ENCODE measurements at places on chromosomes 7 and 10.

GRCh38 chr10:102242118-102242485 is 790 bp upstream of the PITX3 start:
- no peak for DNase-seq

DNA sequence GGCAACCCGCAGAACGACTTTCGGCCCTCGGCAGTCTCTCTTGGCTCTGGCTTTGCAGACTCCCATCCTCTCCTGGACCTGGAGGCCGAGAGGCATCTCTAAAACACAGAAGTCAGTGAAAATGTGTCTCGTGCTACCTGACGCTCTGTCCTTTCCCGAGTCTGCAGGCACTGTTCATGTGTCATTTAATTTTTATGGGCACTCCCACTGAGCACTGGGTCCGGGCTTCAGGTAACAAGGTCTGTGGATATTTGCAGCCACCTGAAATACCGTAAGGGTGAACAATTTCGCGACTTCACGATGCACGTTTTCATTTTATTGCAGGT is 96.8 kb downstream of the GLRX3 start:
- DNase-seq, result no peak

- DNase-seq, result no peak
These were observed 28.5 kb downstream of the EPC1 start for GRCh38 chr10:32318476-32318896.

GRCh38 chr7:134121632-134122139 is 5.5 kb upstream of the LRGUK start:
- DNase-seq, result no peak

GRCh38 chr7:517774-518629 is 1.6 kb downstream of the PDGFA start:
- DNase-seq, result peak; percentile 22

DNA sequence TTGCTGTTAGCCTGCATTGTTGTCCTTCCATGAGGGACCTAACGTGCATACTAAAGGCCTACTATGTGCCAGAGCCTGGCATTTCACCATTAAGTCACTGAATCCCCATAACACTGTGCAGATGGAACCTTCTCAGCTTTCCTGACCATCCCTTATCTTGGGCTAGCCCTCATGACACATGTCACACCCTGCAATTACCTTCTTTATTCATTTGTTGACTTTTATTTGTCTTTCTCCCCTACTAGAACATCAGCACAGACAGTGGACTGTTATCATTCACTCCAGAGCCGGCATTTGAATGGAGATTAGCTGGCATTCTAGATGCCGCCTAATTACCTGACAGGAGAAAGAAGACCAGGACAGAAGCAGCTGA is 471.1 kb upstream of the GALNT17 start:
- DNase-seq, result no peak

DNA sequence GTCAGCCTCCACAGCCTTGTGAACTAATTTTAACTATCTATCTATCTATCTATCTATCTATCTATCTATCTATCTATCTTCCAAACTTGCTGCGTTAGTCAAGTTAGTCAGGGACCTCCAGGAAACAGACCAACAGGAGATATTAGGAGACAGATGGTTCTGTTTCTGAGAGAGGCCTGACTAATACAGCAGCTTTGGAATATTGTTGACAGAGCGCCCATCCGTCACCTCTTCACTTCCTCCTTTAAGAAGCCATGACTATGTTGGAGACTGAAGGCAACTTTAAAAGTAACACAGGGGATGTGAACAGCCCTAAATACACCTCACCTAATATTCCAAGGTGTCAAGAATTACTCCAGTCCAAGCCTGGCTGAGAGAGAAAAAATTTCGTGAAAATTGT is 280.9 kb upstream of the IGFBP3 start:
- DNase-seq, result no peak

- DNase-seq, result no peak
These were observed 411.0 kb upstream of the DPP6 start for GRCh38 chr7:153641199-153641598.

DNA sequence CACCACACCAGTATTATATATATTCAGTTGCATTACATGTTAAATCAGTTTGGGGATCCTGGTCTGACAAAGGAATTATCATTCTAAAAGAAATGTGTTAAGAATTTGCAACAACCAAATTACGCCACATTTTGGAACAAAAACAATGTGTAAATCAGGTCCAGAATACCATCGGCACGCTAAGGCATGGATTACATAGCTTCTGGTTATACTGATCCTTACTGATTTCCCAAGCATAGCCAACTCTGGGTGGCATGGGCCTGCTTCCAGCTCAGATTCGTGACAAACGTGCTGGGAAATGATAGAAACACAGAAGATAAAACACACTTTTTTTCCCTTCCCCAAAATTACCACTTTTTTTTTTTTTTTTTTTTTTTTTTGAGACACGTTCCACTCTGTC is 660.0 kb downstream of the SORCS1 start:
- DNase-seq, result no peak

GRCh38 chr7:22140578-22140977 is 194.9 kb upstream of the CDCA7L start:
- DNase-seq, result no peak

- no peak for DNase-seq
These were observed 203.0 kb upstream of the HDAC9 start for GRCh38 chr7:18292584-18292983.

- DNase-seq, result no peak
These were observed 318.6 kb downstream of the PTPRN2 start for GRCh38 chr7:158268816-158269535.

DNA sequence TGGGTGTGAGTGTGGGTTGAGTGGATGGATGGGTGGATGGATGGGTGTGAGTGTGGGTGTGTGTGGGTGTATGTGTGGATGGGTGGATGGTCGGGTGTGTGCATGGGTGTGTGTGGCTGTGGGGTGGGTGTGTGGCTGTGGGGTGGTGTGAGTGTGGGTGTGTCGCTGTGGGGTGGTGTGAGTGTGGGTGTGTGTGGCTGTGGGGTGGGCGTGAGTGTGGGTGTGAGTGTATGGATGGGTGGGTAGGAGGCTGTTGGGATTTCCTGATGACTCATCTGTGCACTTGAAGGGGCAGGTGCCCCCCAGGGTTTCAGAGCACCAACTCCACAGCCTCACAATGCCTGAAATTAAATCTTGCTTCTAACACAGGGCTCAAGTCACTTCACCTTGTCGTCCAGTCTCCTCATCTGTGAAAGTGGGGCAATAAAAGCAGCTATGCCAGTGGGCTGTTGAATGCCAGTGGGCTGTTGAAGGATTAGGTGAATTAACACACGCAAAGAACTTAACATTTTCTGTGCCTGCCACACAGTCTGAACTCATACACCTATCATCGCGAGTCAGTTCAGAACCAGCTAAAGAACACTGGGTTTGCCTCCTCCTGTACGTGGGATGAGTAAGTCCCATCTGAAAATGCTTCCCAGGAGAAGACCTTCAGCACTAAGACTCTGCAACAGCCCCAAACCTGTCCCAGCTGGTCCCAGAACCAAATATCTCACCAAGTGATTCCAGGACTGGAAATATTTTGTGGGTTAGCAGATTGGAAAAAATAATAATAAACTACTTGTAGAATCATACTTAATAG is 32.0 kb downstream of the SFMBT2 start:
- no peak for DNase-seq

- no peak for DNase-seq
These were observed 7.8 kb upstream of the HERC4 start for GRCh38 chr10:68082872-68083271.

GRCh38 chr10:128934492-128934891 is 532.5 kb upstream of the MGMT start:
- DNase-seq, result no peak

DNA sequence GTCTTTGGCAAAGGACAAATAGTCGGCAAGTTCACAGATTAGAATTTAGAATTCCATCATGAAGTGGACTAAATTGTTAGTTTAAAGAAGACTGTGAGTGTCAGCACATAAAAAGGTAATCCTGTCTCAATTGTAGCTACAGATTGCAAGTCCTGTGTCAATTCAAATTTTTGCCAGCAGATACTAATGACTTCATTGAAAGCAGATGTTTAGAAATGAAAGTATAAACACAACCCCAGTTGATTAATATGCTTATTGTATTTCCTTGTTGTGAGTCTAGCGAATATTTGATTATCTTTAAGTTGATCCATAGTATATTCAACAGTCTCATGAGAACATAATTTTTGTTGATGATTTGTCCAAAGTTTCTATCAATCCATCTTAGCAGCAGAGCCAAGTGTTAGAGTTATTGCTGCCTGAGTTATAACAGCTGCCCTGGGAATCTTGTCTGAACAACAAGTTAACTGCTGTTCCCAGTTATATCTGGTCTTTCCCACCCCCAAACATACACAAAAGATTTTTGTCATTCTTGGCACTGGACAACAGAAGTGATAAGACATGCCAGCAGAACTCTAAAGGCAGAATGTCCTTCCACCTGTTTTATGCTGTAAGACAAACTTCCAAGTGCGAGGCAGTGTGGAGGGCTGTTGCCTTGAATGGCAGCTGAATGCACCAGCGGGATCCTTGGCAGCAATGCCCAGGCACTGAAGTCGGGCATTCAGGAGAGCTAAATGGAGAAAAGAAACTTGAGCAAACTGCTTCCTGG is 21.3 kb upstream of the HERPUD2 start:
- DNase-seq, result no peak

GRCh38 chr7:117061751-117062150 is 108.5 kb downstream of the ST7 start:
- DNase-seq, result no peak

DNA sequence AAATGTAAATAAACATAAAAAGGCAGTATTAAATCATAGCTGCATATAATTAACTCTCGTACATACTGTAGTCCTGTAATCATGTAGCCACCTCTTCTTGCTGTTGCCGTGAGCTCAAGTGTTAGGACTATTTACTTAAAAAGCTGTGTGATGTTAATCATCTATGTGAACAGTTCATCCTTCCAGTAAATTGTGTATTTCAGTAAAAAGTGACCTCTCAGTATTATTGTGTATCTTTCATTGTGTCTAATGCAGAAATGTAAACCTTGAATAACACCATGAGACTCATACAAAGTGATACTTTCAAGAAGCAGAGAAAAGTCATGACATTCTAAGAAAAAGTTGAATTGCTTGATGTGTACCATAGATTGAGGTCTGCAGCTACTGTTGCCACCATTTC is 38.0 kb downstream of the ADD3 start:
- DNase-seq, result no peak

- DNase-seq, result no peak
These were observed 225.3 kb downstream of the PTEN start for GRCh38 chr10:88088441-88089340.

DNA sequence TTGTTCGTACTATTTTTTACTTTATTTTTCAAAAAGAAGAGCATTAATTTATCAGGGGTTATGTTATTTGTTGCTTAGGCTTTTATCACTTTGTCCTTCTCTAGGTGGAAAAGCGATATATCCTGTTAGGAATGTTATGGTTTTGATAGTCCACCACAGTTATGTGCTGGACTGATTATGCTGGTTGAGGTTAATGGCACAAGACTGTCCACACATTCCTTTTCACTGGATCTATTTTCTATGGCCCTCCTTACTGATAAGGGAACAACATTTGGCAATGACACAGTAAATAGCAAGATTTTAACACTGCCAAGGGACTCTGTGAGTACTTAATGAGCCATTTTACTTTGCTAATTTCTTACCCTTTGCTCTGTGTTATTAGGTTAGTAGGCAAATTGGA is 1212.3 kb downstream of the NXPH1 start:
- no peak for DNase-seq

GRCh38 chr10:44724415-44725174 is 186.5 kb upstream of the TMEM72 start:
- DNase-seq, result no peak

GRCh38 chr7:144821067-144821466 is 14.8 kb downstream of the TPK1 start:
- no peak for DNase-seq

GRCh38 chr7:158847451-158847866 is 8.9 kb upstream of the DYNC2I1 start:
- DNase-seq, result no peak

- DNase-seq, result no peak
These were observed 56.4 kb downstream of the THNSL1 start for GRCh38 chr10:25072786-25073185.

DNA sequence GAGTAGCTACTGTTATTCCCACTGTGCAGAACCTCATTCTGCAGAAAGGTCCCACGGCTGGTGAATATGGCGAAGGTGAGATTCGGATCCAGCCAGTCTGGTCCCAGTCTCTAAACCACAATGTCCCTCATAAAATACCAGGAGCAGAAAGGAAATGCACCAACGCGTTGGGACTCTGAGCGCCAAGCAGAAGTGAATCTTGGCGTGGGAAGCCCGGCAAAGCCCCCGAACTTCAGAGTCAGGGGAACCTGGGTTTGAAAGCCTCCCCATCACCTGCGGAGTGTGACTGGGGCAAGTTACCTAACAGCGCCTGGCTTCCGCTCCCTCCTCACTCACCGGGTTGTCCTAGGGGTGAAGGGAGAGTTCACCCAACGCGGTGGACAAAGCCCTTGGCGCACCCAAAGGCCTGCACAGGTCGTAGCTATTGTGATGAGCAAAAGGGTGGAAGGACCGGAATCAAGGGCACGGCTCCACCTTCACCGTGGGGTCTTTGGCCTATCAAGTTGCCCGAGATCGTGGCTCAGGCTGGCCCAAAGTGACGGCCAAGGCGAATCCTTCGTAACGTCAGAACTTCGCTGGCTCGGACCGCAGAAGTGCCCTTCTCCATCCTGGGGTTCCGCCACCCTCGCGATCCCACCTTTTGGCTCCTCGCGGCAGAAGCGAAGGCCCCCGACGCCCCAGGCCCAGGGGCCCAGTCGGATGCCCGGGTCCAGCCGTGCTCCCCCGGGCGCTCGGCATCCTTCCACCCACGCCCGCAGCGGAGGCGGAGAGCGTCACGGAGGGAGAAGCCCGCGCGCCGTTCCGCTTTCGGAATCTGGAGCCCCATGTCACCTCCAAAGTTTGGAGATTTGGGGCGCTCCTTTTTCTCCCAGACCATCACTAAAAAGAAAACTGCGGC is 811 bp downstream of the RGS10 start:
- DNase-seq, result peak; percentile 83

GRCh38 chr7:134764365-134764764 is 15.1 kb upstream of the CALD1 start:
- DNase-seq, result no peak

DNA sequence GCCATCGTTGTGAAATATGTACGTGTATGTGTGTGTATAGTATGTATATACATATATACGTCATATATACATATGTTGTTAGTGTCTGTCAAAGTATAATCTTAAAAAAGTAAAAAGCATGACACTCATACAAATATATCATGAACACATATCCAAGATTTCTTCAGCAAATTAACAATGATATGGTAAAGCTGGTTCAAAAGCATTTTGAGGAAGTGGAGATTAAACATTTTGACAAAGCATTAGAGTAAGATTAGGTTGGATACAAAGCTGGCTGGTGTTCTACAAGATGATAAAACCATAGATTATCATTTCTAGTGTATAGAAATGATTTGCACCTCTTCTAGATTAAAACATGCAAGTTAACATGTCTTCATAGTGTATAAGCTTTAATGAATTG is 771 bp upstream of the NUDCD3 start:
- no peak for DNase-seq

GRCh38 chr10:83518779-83519178 is 620.5 kb upstream of the GHITM start:
- DNase-seq, result no peak

DNA sequence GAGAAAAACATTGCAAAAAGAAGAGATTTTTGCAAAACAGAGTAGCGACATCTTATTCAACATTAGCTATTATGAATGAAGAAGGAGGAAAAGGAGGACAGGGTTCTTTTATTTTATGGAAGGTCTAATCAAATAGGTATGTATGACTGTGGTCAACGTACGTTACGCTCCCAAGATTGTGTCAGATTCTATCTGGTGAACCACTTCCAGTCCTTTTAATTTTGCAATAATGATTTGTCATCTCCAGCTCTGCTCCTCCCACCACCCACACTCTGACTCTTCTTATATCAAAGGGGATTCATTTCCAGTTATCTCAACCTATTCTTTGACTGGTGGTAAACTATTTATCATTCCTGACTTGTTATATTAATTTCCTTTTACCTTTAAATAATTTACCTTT is 259.9 kb downstream of the CACNA2D1 start:
- no peak for DNase-seq
